Tracheal epithelial cell (primary cell): ENCODE measurements at places on chromosomes 4 and X. TPM values are rescaled to one million over a fixed set of nuclear protein-coding genes. Genes with fewer than 3 reads are reported as not detected.

Gene NAP1L5
- total RNA-seq = 0.21 and 0.96 TPM in 2 replicates

Gene TLR7
- under 0.01 TPM in 1 of 2 replicates, not detected in the other for total RNA-seq

Gene SORBS2
- 1.5 and 3.1 TPM in 2 replicates for total RNA-seq

Gene GATA1
- total RNA-seq = not detected in 2 replicates

Gene MED14
- 9.2 and 12.8 TPM in 2 replicates for total RNA-seq

Gene VEGFC
- 9.8 and 12.0 TPM in 2 replicates for total RNA-seq

Gene AKAP17A
- 19.6 and 28.2 TPM in 2 replicates for total RNA-seq

Gene SYNPO2
- 0.21 and 0.24 TPM in 2 replicates for total RNA-seq

Gene SLC34A2
- total RNA-seq = 0.21 and 3.6 TPM in 2 replicates

Gene F11
- not detected in 2 replicates for total RNA-seq

Gene CXCL8
- total RNA-seq = 3.2 and 412 TPM in 2 replicates

Gene MAGED4B
- total RNA-seq = 8.9 TPM in 1 of 2 replicates, not detected in the other

Gene GRIPAP1
- 12.4 and 23.4 TPM in 2 replicates for total RNA-seq
